Frontal cortex (tissue), 4 donors: ENCODE measurements at places on chromosomes 11 and 22.

- DNase-seq: no peak
These were observed 1.1 kb upstream of the MRGPRX4 start for GRCh38 chr11:18171377-18172000.

GRCh38 chr11:19774817-19775580, 62.4 kb downstream of the NAV2 start:
- DNase-seq: no peak

DNA sequence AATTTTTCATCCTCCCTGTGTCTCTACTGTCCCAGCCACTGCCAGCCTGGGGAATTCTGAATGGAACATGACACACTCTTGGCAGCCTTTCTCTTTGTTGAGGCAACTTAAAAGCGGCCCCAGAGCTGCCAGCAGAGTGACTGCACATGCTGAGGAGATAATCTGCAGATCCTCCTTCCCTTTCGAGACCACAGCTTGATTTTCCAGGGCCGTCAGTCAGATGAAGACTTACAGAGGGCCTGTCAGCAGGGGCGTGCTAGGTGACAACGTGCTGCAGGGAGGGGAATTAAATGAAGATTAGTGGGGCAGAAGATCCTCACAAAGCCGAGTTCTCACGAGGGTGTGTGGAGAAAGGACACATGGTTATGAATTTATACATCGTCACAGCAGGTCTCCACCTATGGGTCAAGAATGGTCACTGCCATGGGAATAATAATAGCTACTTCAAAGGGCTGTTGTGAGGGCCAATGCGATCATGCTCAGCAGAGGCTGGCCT, 193.5 kb upstream of the PITPNB start:
- DNase-seq: no peak

DNA sequence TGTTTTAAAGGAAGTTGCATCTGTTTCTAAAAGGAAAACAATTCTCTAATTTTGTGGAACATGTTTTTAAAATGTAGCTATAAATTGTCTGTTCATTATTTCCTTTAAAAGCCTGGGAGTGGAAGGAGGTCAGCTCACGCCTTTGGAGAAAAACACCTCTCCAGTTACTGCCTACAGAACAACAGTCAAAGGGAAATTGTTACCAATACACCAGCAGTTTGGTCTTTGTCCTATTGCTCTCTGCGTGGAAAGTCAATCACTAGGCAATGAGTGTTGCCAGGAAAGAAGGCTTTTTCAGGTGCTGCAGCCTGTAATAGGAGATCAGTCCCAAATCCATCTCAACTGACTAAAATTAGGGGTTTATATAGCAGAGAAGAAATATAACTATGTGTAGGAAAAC, 22.2 kb downstream of the SVIP start:
- DNase-seq: no peak

GRCh38 chr11:86248609-86249008, 4.1 kb downstream of the EED start:
- DNase-seq: no peak

DNA sequence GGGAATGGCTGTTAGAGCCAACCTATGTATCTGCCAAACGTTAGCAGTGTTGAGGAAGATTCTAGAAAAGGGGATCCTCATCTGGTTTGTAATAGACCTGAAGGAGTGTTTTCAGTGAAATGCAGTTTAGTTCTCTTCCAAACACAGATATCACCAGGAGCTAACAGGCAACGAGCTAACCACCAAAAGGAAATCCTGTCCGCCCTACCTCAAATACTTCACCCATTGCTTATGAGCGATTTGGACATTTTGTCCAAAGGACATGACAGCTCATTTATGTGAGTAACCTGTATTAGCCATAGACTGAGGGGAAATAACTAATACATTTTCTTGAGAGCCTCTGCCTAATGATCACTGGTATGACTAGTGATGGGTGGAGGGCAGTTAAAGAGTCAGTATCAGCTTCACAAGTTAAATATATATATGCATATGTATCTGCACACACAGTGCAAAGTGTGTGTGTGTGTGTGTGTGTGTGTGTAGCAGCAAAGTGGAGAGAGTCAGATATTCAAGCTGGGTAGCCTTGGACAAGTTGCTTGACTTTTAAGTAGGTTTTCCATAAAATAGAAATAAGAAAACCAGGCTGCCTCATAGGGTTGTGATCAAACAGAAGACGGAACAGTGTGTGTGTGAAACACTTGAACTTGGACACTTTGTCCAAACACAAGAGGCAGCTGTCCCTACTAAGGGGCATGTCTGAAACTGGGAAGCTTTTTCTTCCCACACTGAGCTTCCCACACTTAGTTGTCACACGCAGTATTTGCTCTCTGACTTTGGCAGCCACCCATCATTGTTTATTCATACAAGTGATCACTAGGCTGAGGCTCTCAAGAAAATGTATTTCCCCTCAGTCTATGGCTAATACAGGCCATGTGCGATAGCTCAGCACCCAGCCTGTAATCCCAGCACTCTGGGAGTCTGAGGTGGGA, 940 bp upstream of the C11orf91 start:
- DNase-seq: peak; percentile 55

DNA sequence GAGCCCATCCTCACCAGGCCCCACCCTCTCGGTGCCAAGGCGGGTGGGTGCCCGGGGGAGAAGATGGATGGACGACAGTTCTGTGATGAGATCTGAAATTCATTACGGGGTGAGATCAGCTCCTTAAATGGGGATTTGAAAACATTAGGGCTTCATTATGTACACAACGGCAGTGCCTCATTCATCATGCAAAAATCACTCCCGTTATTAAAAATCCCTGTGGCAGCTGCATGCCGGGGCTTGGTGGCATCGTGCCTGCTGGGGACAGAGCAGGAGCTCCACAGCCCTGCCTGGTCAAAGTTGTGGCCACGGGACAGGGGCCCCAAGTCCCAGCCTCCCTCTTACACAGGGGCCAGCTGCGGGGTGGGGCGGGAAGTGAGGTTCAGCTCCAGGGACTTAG, 20.2 kb downstream of the OTUB1 start:
- no peak for DNase-seq

DNA sequence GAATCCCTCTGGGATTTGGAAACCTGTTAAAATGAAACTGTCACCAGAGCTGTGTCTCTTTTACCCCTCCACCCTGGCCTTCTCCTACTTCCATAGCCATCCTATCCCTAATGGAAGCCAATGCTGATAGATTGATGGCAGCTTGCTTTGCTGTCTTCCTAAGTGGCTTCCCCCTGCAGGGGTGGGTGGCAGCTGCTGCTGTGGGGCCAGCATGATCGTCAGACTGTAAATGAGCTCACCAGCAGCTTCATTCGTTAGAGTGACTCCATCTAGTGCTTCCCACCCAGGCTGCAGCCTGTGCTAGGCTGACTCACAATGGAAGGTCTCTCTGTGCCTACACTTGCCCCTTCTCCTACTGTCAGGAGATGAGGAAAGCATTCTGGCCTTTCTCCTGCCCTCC, 311.0 kb downstream of the BUD13 start:
- peak; percentile 19 for DNase-seq
